Mesothelial cell of epicardium (in vitro differentiated cells): ENCODE measurements at places on chromosomes 2 and 18. TPM values are rescaled to one million over a fixed set of nuclear protein-coding genes. Genes with fewer than 3 reads are reported as not detected.

Gene NAT8
- total RNA-seq: not detected in 3 replicates

DNA sequence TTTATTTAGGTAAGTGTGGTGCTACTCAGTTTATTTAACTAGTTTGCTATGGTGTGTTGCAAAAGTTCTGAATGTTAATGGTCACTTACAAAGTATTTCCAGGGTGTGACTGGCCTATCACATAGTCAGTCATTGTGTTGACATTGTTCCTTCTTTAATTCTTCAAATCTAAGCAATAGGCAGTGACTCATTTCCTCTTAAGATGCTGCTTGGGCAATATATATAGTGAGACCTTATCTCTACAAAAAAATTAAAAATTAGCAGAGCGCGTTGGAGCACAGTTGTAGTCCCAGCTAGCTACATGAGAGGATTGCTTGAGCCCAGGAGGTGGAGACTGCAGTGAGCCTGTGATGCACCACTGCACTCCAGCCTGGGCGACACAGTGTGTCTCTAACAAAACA lies 5.8 kb upstream of the CCDC88A start:
- peaks cover 5% of the 10 kb centered on the region for H3K4me1 ChIP-seq
- no peak overlapping the region for H3K4me3 ChIP-seq
- DNase-seq: no peak

- no peaks in the 10 kb centered on the region for H3K27me3 ChIP-seq
- DNase-seq: no peak
- H3K27ac ChIP-seq: no peak overlapping the region
- H3K4me3 ChIP-seq: no peak overlapping the region
These were observed 83.6 kb downstream of the ARHGEF33 start for GRCh38 chr2:38973266-38973665.

- no peaks in the 10 kb centered on the region for H3K4me1 ChIP-seq
- H3K27me3 ChIP-seq: no peaks in the 10 kb centered on the region
- no peak for DNase-seq
- no peak overlapping the region for H3K4me3 ChIP-seq
These were observed 7.8 kb downstream of the ATG4B start for GRCh38 chr2:241645056-241645914.

- peaks cover 2% of the 10 kb centered on the region for H3K27me3 ChIP-seq
- H3K4me3 ChIP-seq: no peak overlapping the region
- H3K27ac ChIP-seq: no peak overlapping the region
- H3K4me1 ChIP-seq: peaks cover 3% of the 10 kb centered on the region
- DNase-seq: no peak
These were observed 53.0 kb downstream of the KCNG2 start for GRCh38 chr18:79850731-79851130.

Gene MAP3K19
- not detected in 3 replicates for total RNA-seq

DNA sequence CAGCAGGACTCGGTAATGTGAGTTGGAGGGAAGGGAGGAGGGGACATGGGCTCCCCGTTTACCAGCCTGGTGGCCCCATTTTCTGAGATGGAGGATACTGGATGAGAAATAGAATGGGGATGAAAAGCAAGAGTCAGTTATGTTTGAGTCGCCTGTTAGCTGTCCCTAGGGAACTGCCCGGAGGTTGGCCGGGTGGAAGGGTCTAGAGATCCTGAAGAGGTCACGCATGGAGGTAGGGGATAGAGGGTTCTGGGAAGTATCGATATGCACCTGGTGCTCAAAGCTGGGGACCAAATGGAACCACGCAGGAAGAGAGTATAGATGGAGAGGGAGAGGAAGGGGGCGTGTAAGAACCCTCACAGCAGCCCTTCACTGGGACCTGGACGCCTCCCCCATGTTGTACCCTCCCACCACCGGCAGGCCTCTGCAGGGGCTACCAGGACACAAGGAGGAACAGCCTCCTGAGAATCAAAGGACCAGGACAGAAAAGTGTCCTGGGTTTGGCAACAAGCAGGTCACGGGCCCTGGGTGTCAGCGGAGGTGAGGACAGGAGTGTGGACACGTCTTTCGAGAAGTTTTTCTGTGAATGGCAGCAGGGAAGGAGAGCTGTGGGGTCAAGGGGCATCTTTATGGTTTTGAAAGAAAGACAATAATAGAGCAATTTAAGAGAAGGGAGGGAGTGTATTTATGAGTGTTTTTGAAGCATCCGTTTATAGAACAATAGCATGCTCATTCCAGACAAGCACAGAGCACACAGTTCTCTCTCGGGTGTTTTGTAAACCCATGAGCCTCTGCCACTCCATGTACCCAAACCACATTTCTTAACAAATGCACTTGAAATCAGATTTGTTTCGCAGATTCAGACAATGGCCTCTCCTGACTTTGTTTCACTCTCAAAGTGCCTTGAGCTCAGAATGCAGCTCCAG lies 132.2 kb downstream of the SMAD7 start:
- peaks cover 29% of the 10 kb centered on the region for H3K36me3 ChIP-seq
- peaks cover 8% of the 10 kb centered on the region for H3K4me1 ChIP-seq
- H3K27ac ChIP-seq: no peak overlapping the region
- no peak overlapping the region for H3K4me3 ChIP-seq
- peak; percentile 17 for DNase-seq

Gene NOSTRIN
- total RNA-seq: 0.90 to 1.0 TPM (median 0.98 TPM) in 3 replicates

Gene CABYR
- 13.1 to 14.8 TPM (median 13.7 TPM) in 3 replicates for total RNA-seq

- no peaks in the 10 kb centered on the region for H3K36me3 ChIP-seq
- H3K4me3 ChIP-seq: no peak overlapping the region
- H3K27me3 ChIP-seq: peaks cover 59% of the 10 kb centered on the region
- H3K4me1 ChIP-seq: peaks cover 2% of the 10 kb centered on the region
These were observed 39.4 kb downstream of the DDX18 start for GRCh38 chr2:117853873-117854272.

DNA sequence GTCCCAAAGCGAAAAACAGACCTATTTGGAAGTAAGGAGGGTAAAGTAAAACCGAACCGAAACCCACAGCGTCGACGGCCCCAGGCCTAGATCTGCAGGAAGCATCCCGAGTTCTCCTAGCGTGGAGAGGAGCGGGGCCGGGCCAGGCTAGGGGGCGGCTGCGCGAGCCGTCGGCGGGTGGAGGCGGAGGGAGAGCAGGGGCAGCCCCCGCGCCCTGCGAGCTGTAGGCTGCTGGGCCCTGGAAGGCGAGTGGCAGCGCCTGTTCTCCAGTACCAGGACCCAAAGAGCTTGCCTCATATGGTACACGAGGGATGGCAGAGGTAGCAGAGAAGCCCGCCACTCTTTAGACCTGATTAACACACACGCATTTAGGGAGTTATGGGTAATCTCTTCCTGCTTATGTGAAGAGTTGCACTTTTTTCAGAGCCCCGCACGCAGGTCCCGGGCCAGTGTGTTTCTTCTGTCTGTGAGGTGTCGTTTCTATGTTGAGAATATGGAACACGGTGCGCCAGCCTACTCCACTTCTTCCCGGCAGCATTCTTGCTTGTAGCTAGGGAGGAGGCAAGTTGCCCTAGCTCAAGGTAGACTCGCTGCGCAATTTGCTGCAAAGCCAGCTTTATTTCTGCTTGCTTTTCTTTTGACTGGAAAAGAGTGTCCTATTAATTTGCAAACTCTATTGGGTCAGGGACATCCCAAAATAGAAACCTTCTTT lies 71.1 kb downstream of the ARHGEF33 start:
- no peaks in the 10 kb centered on the region for H3K27me3 ChIP-seq
- H3K27ac ChIP-seq: no peak overlapping the region
- H3K4me1 ChIP-seq: no peaks in the 10 kb centered on the region
- no peak for DNase-seq
- no peaks in the 10 kb centered on the region for H3K36me3 ChIP-seq

DNA sequence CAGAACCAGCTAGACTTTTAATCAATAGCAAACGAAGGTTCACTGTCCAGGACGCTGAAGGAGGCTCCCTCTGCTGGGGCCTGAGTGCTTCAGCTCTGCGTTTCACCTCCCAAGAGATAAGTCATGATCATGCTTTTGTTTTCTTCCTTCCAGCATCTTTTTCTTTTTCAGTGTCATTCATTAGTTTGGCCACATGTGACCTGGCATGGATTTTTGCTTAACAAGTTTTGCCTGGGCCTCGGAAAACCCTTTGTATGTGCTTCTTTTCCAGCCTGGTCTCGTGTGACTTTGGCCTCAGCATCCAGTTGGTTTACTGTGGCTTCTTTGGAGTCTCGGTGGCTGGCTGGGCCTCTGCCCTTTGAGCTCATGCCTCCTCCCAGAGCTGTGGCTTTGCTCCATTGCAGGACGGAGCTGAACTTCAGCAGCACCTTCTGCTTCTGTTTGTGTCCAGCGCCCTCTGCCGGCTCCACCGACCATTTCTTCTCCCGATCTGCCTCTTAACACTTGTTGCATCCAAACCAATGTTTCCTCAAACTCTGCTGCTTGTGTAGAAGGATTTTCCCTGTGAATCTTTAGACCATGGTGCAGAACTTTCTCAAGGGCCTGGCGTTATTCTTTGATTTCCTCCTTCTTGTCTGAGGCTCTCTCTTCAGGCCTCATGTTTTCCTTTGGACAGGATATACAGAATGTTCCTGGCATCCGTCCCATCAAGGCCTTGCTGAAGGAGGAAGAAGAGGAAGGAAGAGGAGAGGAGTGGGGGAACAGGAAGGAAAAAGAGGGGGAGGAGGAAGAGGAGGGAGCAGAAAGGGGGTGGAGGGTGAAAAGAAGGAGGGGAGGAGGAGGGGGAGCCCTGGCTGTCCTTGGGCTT lies 23.6 kb upstream of the HES6 start:
- H3K4me3 ChIP-seq: no peak overlapping the region
- DNase-seq: peak; percentile 84
- H3K36me3 ChIP-seq: peaks cover 20% of the 10 kb centered on the region
- no peak overlapping the region for H3K27ac ChIP-seq
- peaks cover 16% of the 10 kb centered on the region for H3K4me1 ChIP-seq

Gene OTOS
- total RNA-seq: not detected in 3 replicates

Gene UGT1A5
- not detected in 3 replicates for total RNA-seq

Gene SLC19A3
- 11.3 to 11.9 TPM (median 11.4 TPM) in 3 replicates for total RNA-seq

GRCh38 chr2:65057391-65058052 lies 1.3 kb downstream of the CEP68 start:
- H3K36me3 ChIP-seq: no peaks in the 10 kb centered on the region
- H3K27ac ChIP-seq: peak overlapping the region; percentile 43
- peak overlapping the region; percentile 72 for H3K4me3 ChIP-seq
- DNase-seq: no peak

- no peaks in the 10 kb centered on the region for H3K27me3 ChIP-seq
- H3K36me3 ChIP-seq: no peaks in the 10 kb centered on the region
These were observed 78.0 kb downstream of the TMEM182 start for GRCh38 chr2:102839668-102840388.

Gene SERPINB11
- total RNA-seq: not detected in 3 replicates

Gene TMEM178A
- total RNA-seq: 11.9 to 14.9 TPM (median 13.1 TPM) in 3 replicates

Gene COLEC11
- total RNA-seq: 9.8 to 10.8 TPM (median 10.1 TPM) in 3 replicates

Gene NAGK
- total RNA-seq: 90.5 to 98.4 TPM (median 96.2 TPM) in 3 replicates

Gene BCL11A
- 139 to 142 TPM (median 141 TPM) in 3 replicates for total RNA-seq

DNA sequence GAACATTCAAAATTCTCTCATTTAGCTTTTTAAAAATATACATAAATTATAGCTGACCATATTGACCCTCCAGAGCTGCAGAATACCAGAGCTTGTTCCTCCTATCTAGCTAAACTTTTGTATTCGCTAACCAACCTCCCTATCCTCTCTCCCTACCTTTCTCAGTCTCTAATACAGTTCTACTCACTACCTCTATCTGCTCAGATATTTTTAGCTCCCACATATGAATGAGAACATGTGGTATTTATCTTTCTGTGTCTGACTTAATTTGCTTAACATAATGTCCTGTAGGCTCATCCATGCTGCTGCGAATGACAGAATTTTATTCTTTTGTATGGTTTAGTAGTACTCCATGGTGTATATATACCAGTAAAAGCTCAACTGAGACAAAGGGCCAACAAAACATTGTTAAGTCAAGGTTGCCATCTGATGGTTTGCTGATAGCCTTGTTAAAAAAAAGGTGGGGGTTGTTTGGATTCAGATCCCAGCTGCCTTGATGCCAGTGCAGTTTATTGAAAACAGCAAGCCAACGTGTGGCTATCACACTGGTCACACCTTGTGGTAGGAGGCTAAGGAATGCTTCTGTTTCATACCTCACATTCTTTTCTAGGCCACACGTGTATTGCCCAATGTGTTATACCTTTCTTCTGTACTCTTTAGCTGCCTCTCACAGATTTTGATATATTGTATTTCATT lies 101.5 kb downstream of the VWA3B start:
- H3K27ac ChIP-seq: no peak overlapping the region
- no peaks in the 10 kb centered on the region for H3K4me1 ChIP-seq
- DNase-seq: no peak
- H3K4me3 ChIP-seq: no peak overlapping the region

GRCh38 chr2:111054791-111055691 lies 65.7 kb upstream of the BCL2L11 start:
- no peaks in the 10 kb centered on the region for H3K36me3 ChIP-seq
- H3K27ac ChIP-seq: no peak overlapping the region
- H3K4me3 ChIP-seq: no peak overlapping the region
- DNase-seq: no peak
- H3K4me1 ChIP-seq: peaks cover 12% of the 10 kb centered on the region

- no peak for DNase-seq
- peaks cover 3% of the 10 kb centered on the region for H3K27me3 ChIP-seq
- H3K27ac ChIP-seq: no peak overlapping the region
- no peaks in the 10 kb centered on the region for H3K36me3 ChIP-seq
- H3K4me3 ChIP-seq: no peak overlapping the region
These were observed 193.8 kb downstream of the RPIA start for GRCh38 chr2:88885275-88885674.

- no peaks in the 10 kb centered on the region for H3K27me3 ChIP-seq
- H3K4me3 ChIP-seq: no peak overlapping the region
- DNase-seq: no peak
- peaks cover 2% of the 10 kb centered on the region for H3K4me1 ChIP-seq
- H3K27ac ChIP-seq: no peak overlapping the region
- no peaks in the 10 kb centered on the region for H3K36me3 ChIP-seq
These were observed 30.7 kb upstream of the GPAT2 start for GRCh38 chr2:96065381-96065930.

GRCh38 chr18:67305466-67305865 lies 211.1 kb downstream of the DSEL start:
- H3K27ac ChIP-seq: no peak overlapping the region
- H3K4me1 ChIP-seq: no peaks in the 10 kb centered on the region
- peaks cover 2% of the 10 kb centered on the region for H3K36me3 ChIP-seq
- DNase-seq: no peak

- H3K36me3 ChIP-seq: no peaks in the 10 kb centered on the region
- peaks cover 17% of the 10 kb centered on the region for H3K27me3 ChIP-seq
- H3K27ac ChIP-seq: no peak overlapping the region
- no peak overlapping the region for H3K4me3 ChIP-seq
These were observed 104.6 kb downstream of the TPGS2 start for GRCh38 chr18:36724169-36724568.

Gene ABCG8
- not detected in 3 replicates for total RNA-seq

GRCh38 chr2:76498360-76498759 lies 787.6 kb upstream of the GCFC2 start:
- no peaks in the 10 kb centered on the region for H3K36me3 ChIP-seq
- H3K27me3 ChIP-seq: no peaks in the 10 kb centered on the region
- no peak overlapping the region for H3K4me3 ChIP-seq
- no peak for DNase-seq

Gene EML6
- total RNA-seq: 0.93 to 2.3 TPM (median 2.1 TPM) in 3 replicates

Gene TDRD15
- total RNA-seq: not detected in 3 replicates
